ENCODE measurements at places on chromosomes 3 and 15.

DNA sequence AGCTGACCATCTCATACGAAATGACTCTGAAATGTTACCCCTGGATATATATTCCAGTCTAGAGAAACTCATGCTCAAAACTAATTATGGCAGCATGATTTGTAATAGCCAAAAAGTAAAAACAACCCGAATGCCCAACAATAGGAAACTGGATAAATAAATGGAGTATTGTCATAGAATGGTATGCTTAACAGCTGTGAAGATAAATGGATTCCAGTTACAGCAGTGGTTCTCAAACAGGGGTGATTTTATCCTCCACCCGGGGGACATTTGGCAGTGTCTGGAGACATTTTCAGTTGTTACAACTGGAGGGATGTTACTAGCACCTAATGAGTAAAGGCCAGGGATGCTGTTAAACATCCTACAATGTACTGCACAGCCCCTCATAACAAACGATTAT is 52.3 kb upstream of the PIAS1 start:
- DNase-seq = no peak

GRCh38 chr3:122989856-122990575 is 37.5 kb downstream of the SEMA5B start:
- no peak for DNase-seq

DNA sequence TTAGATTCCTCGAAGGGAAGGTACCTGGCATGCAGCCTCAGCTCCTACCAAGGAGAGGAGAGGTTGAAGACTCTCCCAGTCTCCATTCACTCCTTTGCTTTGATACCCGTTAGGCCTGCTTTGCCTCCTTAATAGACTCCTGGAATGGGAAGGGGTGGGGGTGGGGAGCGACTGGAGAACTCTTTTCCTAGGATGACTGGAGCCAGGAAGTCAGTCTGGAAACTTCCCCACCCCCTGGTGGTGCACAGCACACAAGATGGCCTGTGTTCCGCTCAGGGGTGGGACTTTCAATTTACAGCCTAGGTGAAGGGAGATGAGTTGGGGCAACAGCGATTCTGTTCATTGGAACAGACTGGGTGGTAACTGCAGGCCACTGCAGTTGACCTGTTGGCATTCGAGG is 21.4 kb upstream of the CELF6 start:
- no peak for DNase-seq

DNA sequence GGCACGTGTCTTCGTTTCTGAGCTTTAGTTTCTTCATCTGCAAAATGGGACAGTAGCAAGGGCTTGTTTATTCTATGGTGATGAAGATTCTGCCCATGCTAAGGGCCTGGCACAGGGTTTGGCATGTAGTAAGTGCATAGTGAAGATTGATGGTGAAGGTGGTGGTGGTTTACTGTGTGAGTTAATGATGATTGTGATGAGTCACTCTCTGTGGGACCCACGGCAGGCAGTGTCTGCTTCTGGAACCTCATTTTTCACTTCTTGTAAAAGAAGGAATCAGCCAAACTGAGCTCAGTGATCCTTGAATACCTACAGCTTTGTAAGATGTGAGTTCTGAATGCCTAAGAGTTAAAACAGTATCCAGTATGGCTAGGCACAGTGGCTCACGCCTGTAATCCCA is 86.2 kb upstream of the LRTM1 start:
- no peak for DNase-seq

DNA sequence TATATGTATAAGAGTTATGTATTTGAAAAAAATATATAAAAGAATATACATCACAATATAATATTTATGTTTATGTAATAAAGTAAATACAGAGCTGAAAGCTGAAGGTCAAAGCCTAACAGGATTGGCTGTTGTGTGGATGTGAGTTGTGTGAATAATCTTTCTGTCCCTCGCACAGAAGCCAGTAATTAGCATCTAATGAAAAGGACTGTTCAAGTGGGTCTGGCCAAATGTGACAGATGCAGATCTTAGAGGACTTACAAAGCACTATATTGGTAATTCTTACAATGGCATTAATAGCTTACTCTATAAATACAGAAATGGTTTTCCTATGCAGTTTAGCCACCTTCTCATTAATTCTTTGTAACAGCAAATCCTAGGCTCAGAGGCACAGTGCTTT is 2.4 kb downstream of the MKRN3 start:
- peak; percentile 90 for DNase-seq

DNA sequence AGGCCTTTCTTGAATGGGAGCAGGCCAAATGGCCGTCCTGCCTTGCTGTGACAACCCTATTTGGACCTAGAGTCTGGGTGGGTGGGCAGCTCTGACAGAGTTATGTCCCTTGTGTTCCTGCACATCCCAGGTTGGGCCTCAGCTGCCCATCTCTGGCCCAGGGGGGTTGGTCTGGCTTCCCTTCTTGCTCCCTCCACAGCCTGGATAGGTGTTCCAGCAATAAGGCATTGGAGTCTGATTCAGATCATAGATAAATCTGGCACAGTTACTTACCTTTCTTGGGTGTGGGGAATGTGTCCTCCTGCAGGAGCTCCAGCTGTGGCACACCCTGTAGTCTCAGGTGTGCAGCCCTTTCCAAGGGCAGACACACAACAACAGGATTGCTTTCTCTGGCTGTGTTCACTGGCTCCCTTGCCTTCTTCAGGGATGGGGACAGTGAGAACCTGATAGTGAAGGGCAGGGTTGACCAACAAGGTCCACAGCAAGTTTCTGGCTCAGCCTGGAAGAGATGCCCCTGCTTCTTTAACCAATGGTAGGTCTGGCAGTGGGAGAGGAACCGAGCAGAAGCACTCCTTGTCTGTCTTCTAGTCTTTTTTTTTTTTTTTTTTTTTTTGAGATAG is 177.9 kb downstream of the EPHB1 start:
- no peak for DNase-seq

DNA sequence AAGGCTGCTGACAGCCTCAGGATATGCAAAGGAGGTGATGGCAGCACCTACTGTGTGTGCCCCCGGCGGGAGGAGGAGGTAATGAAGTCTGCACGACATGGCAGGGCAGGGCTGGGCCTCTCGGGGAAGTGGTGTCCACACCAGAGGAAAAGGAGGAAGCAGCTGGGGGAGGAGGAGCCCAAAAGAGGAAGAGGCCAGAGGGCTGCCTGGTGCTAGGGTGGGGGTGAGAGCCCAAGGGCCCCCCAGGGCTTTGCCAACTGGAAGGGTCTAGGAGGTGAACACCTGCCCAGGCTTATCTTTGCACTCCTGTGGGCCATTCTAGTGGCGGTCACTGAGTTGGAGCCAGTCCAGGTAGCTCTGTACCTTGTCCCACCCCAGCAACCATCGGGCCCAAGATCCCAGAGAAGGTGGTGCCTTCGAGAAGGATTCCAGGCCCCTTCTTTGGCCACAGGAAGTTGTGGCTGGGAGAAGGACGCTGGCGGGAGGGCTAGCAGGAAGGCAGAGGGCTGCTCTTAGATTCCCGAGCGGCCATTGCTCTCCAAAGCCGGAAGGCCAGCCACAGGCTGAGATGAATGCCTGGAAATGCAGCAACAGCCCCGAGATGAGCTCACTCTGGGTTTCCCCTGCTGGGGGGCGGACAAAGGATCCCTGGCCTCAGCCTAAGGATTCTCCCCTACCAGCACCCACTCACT is 7.0 kb downstream of the GNAI2 start:
- DNase-seq = peak; percentile 55

DNA sequence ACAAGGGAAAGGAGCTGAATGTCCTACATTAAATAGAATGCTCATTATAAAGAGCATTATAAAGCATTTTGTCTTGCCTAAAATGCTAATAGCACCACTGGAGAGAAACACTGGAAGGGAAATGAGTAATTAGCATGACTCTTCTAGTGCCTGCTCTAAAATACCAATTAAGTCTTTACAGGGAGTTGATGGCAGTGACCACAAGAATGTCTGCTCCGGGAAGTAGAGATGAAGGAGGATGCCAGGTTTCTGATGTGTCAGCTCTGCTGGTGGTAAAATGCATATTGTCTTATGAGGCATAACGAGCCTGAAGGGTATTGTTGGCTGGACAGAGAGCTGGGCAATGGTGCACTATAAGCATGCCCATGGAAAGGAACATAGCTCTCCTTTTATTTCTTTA is 49.5 kb downstream of the MYLK start:
- no peak for DNase-seq

DNA sequence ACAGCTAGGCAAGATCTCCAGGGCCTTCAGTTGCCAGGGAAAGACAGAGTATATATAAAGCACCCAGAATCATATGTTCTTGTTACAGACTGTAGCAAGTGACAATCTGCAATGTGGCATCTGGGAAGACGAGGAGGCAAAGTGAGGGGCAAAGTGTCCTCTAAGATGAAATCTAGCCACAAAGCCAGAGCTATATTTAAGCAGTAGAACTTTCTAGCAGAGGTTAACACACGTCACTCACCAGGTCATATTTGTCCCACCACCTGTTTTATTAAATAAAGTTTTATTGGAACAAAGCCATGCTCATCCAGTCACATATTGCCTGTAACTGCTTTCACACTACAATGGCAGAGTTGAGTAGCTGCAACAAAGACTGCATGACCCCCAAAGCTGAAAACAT is 51.5 kb downstream of the PDZRN3 start:
- no peak for DNase-seq

GRCh38 chr15:91624353-91624968 is 229.0 kb upstream of the SLCO3A1 start:
- no peak for DNase-seq

- DNase-seq = no peak
Observed at GRCh38 chr3:106343811-106344210, 475.0 kb upstream of the CBLB start.

DNA sequence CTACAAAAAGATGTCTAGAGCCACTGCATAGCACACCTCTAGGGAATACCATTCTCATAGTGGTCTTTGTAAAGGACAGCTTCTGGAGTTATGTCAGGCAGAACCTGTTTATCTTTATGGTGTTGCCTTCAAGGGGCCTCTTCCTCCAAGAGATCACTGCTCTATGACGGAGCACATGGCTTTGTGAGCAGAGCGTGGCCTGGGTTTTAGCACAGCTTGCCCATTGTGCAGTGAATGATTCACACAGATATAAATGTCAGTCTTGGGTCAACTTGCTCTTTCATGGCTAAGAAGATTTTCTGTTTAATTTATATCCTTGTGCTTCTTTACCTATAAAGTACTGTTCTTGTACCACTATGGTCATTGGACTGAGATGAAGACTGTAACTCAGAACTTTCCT is 41.5 kb upstream of the RBMS3 start:
- DNase-seq = no peak

GRCh38 chr3:195348426-195349115 is 77.6 kb upstream of the XXYLT1 start:
- DNase-seq = no peak

DNA sequence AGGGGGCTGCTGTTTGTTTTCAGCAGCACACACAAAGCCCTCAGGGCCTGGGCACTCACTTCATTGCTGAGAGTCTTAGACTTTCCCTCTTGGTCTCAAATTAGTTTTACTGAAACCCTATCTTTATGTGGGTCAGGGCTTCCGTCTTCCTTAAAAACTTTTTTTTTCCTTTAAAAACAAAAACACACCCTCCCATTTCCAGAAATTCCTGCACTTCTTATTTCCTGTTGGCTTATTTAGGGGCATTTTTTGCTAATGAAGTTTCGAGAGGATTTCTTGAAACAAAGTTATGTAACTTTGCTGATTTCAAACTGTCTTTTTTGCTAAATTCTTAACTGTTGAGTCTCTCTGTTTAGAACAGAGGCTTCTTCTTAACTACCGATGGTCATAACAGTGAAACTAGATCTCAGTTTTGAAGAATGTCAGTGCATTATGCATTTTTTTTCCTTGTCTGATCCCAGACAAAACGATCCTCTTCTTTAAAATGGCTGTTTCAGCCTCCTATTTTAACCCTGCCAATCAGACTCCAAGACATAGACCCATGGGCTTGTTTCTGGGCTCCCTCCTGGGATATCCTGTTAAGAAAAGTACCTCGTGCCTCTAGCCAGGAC is 23.3 kb downstream of the ANAPC13 start:
- DNase-seq = no peak

DNA sequence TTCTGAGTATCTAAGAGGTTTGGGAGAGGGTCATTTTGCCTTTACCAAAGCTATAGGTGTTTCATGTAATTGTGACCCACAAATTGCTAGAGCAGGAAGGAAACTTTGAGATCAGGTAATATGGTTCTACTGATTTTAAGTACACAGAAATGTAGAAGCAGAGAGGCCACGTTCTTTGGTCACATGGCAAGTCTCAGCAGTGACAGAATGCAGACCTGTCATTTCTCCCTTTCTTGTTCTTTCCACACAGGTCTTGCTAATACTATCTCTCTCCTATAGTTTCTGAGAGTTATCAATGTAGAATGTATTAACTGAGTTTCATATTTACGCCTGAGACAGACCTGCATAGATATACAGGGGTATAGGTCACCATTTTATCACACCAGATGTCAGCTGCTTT is 10.9 kb upstream of the RTP1 start:
- DNase-seq = no peak

GRCh38 chr3:9986230-9986725 is 363 bp downstream of the EMC3 start:
- no peak for DNase-seq

DNA sequence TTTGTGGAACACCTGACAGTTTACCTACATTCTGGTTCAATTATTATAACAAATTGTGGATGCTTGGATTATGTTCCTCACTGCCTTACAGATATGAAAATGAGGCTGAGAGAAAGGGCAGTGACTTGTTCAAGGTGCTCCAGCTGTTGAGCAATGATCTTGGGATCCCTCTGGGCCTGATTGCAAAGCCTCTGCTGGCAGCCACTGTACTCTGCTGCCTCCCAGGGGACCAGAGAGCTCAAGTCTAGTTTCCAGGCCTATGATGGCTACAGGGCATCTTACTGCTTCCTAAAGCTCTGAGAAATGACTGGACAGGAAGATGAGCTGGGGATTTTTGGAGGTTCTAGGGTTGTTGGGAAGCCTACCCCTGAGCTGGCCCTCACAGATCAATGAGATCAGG is 2.3 kb upstream of the SHC4 start:
- DNase-seq = peak; percentile 13

- DNase-seq = no peak
Observed at GRCh38 chr15:80259942-80260510, 8.0 kb upstream of the CTXND1 start.

- DNase-seq = peak; percentile 50
Observed at GRCh38 chr15:28208583-28208982, 109.5 kb upstream of the OCA2 start.

DNA sequence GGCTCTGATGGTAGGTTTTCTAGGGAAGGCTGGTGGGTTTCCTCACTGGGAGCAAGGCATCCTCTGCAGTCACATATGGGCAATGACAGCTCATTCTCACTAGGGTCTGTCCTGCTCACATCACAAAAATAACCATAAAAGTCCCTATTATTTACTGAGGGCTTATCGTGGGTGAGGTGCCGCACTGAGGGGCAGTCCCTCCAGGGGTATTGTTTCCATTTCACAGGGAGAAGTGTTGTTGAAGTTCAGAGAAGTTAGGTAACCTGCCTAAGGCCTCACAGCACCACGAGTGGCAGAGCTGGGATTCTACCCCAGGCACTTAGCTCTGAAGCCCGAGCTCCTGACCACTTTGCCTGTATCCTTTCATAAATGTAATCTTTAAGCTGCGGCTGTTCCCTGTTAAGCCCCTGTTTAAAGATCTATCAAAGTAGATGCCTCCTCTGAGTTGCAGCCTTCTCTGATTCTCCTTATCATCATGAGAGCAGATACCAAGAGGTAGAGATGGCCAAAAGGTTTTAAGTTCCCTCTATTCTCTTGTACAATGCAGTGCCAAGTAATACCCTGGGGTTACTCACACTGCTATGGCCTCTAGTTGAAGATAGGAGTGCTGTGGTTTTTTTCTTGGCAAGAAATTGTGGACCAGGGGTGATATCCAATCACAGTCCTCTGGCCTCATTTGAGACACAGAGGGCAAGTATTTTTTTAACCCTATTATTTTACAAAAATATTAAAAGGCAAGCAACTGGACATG is 107.0 kb downstream of the RPLP1 start:
- DNase-seq = no peak

- no peak for DNase-seq
Observed at GRCh38 chr3:12451481-12451880, 32.8 kb upstream of the TSEN2 start.

All from globus pallidus (tissue), 1 donor.